Activated CD4-positive, alpha-beta T cell treated with anti-CD3 and anti-CD28 coated beads, Interleukin-2, amount 50 U/mL, for 1 hour (primary cell): ENCODE measurements at places on chromosomes 7 and 10.

- DNase-seq = no peak
Measured at GRCh38 chr7:107958764-107959526, 44.0 kb downstream of the LAMB1 start.

DNA sequence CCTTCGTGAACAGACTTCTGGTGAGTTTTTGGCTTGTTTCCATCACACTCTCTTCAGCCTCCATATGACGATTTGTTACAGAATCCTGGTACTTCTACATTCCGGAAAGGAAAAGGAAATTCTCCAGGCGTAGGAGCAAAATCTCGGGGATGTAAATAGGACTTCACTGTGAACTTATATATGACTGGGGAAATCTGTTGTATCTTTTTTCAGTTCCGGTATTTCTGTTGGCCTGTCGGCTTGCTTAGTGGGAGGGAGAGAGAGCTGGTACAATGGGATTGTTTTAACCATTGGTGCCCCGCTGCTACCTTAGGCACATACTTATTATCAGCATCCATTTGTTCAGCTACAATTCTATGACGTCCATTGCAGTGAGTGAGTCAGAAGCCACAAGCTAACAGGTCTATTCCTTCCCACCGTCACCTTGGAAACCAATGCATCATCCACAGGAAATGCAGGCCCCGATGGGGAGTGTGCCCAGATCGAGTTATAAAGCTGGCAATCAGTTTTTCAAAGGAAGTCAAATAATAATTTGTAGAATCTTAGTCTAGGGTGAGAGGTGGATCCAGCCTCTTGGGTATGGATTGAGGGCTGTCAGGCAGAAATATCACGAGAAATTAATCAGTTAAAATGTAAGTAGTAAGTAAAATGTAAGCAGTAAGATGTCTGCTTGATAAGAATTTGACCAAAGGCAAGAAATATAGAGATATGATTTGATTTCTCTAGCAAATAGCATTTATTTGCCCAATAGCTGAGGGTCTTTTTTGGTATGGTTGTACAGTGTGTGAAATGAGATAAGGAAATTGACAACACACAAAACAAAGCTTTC is 92.0 kb upstream of the MKLN1 start:
- DNase-seq = peak; percentile 64

- DNase-seq = no peak
Measured at GRCh38 chr7:94149789-94150545, 145.8 kb upstream of the BET1 start.

DNA sequence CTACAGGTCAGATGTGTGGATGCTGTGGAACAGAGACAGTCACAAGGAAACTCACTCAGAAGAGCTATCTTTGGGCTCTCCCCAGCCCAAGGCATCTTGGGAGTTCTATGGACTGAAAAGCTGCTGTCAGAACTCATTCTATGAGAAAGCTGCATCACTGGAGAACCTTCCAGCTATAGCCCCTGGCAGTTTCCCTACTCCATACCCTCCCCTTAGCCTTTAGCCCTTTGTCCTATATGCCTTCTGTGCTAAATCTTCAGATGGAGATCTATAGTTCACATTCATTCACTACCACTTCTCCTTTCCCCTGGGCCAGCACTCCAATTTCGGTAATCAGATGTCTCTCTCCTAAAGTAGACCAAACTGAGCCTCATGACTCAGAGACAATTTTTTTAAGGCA is 6.9 kb downstream of the WNT8B start:
- no peak for DNase-seq

GRCh38 chr10:29873941-29874484 is 185.4 kb downstream of the JCAD start:
- no peak for DNase-seq

- no peak for DNase-seq
Measured at GRCh38 chr10:121043124-121043849, 192.1 kb downstream of the WDR11 start.

DNA sequence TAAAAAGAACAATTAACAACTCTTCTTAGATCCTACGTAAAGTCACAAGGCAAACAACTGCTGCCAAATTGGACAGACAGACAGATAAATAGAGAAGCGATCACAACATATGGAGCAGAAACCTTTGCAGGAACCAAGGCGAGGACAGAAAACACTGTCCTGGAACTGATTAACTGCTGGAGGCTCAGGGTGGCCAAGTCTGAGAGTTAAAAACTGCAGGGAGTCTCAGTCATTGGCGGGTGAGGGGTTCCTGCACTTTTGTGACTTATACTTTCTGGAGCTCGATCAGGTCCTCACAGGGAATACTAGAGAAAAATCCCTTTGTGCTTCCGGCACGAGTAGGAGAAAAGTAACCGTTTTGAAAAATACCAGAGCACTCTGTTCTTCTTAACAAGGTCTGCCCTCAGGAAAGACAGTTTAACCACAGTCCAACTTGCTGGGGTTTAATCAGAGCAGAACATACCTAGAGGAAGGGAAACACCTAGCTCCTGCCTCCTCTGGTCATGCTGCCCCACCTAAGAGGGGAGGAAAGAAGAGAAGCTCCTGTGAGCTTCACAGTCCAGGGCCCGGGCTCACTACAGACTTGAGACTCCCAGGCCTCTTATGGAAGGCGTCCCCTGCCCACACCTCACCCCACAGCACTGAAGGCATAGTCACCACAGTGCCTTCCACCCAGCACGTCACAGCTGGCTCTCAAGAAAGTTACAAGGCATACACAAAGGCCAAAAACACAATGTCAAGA is 74.9 kb downstream of the LARP4B start:
- no peak for DNase-seq

DNA sequence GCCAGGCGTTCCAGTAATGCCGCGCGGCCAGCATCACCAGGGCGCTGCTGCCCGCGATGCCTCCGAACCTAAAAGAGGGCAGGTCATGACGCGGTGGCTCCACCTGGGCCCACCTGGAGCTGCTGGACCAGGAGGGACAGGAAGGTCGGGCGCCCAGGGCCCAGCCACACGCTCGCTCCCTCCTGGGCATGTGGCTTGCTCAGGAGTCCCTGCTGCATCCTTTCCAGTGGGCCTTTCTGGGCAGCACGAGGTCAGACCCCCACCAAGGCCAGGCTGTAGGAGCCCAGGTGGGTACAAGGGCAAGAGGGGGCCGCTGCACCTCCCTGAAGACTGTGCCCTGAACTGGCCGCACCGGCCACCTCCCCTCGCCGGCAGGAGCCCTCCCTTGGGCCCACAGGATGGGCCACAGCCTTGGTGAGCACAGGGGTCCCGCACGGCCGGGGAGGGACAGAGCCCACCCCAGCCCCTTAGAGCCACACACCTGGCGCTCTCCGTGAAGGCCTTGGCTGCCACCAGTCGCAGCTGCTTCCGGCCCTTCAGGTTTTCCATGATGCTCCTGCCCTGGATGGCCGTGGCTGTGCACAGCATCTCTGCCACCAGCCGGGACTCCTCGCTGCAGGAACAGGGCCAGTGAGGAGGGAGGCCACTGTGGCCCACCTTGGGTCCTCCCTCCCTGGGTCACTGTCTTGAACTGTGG is 43.2 kb downstream of the CFAP46 start:
- DNase-seq = no peak

- DNase-seq = no peak
Measured at GRCh38 chr10:44198096-44198779, 186.7 kb downstream of the CXCL12 start.

- no peak for DNase-seq
Measured at GRCh38 chr7:73683788-73684693, 644 bp downstream of the BUD23 start.

DNA sequence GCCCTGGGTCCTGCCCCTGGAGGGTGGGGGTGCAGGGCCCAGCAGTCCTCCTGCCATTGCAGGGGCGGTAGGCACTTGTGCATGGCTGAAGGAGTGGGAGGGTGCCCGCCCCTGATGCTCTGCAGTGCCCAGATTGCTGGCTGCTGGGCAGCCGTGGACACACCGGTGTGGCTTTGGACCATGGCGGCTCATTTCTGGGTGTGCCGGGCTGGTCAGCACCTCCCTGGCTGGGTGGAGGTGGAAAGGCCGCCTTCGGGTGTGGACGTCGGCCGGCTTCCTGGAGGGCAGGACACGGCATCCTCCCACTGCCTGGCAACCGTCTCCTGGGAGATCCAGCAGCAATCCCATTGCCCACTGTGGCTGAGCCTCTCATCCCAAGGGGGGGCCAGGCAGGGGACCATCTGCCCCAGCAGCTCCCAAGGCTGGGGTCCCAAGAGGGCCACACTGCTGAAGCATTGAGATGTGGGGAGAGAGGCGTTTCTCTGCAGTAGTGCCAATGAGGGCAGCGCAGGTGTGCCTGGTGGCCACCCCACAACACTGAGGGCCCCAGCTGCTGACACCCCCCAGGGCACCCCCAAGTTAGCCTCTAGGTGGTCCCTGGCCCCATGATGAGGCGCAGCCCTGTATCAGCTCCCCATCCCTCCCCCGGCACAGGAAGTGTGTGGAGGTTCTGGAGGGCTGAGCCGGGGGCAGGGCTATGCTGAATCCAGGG is 12.9 kb downstream of the TTYH3 start:
- DNase-seq = no peak

DNA sequence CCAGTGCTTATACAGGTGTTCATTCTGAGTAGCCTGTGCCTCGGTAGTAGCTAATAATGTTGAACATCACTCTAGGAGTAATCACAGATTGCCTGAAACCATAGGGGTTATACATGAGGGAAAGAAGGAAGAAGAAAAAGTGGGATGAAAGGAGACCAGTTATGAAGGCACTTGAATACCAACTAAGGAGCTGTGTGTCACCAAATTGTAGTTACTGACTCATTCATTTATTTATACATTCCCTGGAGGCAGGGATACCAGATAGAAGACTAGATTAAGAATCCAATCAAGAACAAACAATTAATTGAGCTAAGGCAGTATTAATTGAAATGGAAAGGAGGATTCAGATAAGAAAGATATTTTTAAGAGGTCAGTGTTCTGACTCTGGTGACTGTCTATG is 129.6 kb upstream of the PRPS1L1 start:
- no peak for DNase-seq

GRCh38 chr10:24931236-24931635 is 21.2 kb downstream of the PRTFDC1 start:
- no peak for DNase-seq

GRCh38 chr10:73894245-73894971 is 16.5 kb upstream of the PLAU start:
- no peak for DNase-seq

DNA sequence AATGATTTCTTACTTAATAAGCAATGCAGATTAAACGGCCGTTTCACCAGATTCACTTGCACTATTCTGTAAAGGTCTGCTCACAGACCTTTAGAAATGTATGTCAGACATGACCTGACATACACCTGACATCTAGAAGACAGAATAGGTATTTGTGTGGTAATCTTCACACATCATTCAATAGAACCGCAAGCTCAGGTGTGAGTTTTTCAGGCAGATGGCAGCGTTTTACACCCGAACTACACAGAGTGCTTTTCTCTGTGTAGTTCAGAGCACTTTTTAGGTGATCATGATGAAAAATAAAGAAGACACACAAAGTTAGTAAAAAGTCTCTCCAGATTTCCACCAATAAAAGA is 63.2 kb downstream of the PRKCQ start:
- DNase-seq = no peak

GRCh38 chr10:75619635-75620034 is 188.2 kb downstream of the LRMDA start:
- no peak for DNase-seq

- DNase-seq = no peak
Measured at GRCh38 chr7:12964836-12965235, 277.4 kb downstream of the ARL4A start.

- no peak for DNase-seq
Measured at GRCh38 chr10:64101606-64102263, 580.5 kb downstream of the REEP3 start.

DNA sequence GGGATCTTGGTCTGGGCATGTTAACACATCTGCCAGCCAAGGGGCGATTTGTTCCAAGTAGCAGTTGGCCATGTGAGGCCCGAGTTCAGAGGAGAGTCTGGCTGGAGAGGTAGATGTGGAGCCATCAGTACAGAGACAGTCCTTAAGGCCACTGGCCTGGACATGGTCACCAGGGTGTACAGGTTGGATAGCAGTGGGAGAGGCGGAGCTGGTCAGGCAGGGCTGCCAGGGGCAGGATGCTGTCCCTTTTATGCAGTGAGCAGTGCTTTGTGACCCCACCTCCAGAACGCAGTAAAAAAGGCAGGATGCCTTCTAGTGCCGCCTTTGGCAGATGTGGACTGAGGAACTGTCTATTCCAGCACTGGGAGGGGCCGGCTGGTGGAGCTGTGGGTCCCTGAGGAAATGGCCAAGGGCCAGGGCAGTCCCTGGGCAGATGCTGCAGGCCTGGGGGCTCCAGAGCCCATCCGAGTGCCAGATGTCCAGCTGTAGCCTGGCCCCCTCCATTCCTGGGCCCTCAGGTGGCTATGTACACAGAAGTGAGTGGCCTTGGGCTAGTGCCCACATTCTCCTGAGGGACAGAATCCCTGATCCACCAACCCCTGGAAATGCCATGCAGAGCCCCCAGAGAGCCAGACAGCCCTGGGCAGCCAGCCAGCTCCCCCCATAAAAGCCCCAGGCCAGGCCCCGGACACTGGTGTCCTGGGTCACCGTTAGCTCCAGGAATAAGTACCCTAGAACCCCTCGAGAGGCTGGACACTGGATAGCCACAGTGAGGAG is 17.2 kb upstream of the MYL7 start:
- no peak for DNase-seq

- no peak for DNase-seq
Measured at GRCh38 chr7:15507171-15507570, 54.6 kb downstream of the AGMO start.

GRCh38 chr7:116197360-116197759 is 13.0 kb upstream of the TES start:
- no peak for DNase-seq

- DNase-seq = no peak
Measured at GRCh38 chr7:20238754-20239324, 21.7 kb upstream of the MACC1 start.

GRCh38 chr7:41336981-41337380 is 365.9 kb downstream of the INHBA start:
- DNase-seq = no peak

DNA sequence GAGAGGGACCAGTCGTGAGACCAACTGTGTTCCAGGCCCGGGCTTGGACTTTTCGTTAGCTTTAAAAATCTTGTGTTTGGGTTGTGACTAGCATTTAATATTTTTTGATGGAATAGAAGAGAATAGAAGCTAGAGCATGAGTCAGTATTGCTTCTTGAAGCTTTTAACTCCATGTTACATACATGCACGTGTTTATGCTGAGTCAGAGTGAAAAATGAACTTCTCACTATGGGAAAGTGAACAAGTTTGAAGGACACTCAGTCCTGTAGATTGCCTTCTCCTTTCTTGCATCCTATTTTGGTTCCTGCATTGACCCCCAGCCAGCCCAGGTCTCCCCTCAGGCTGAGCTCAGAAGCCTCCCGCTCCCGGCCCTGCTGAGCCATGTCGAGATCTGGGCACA is 31.8 kb downstream of the GHRHR start:
- DNase-seq = no peak

DNA sequence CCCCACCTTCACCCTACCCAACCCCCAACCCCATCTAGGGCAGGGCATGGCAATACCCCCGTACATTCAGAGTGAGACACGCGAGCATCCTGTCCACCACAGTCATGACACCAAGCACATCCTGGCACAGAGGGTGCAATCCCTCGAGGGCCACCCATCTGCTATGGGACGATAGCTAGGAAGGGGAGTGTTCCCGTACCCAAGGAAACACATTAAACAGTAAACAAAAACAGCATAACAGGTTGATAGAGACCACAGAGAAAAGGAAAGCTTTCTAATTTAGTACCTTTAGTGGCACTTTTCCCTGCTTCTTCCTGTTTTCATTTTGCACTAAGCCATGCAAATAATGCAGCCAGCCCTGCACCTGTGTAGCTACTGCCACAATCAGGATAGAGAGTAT is 2.3 kb upstream of the SMKR1 start:
- DNase-seq = no peak
